ENCODE measurements at places on chromosomes 3 and 15. TPM values are rescaled to one million over a fixed set of nuclear protein-coding genes. Genes with fewer than 3 reads are reported as not detected.

CCR2 gene
- total RNA-seq = 3.7 TPM

PPARG gene
- total RNA-seq = 91.2 TPM

CLSTN2 gene
- 0.98 TPM for total RNA-seq

B3GNT5 gene
- total RNA-seq = 106 TPM

MINAR1 gene
- 0.43 TPM for total RNA-seq

ACTC1 gene
- 0.12 TPM for total RNA-seq

GABRB3 gene
- 5.5 TPM for total RNA-seq

GPR15 gene
- 6.1 TPM for total RNA-seq

CKMT1A gene
- total RNA-seq = 229 TPM

FAM107A gene
- 10.2 TPM for total RNA-seq

FGF7 gene
- total RNA-seq = 11.0 TPM

PDE8A gene
- 99.8 TPM for total RNA-seq

TMC3 gene
- not detected for total RNA-seq

MCF2L2 gene
- total RNA-seq = 1.1 TPM

CATSPER2 gene
- total RNA-seq = 11.8 TPM

KNG1 gene
- total RNA-seq = 2.3 TPM

LOXL1 gene
- 2.5 TPM for total RNA-seq

SCN5A gene
- 0.43 TPM for total RNA-seq

XIRP1 gene
- total RNA-seq = not detected

TIGIT gene
- total RNA-seq = 1.2 TPM

MGLL gene
- total RNA-seq = 271 TPM

Data from left colon (tissue), 2 donors.